Stimulated activated naive CD4-positive, alpha-beta T cell treated with Interleukin-2 at 50 U/mL for 16 hours (primary cell): ENCODE measurements at places on chromosomes 2 and 18.
A peak's percentile ranks its signal among the peaks of the same experiment; 100 is the strongest.

DNA sequence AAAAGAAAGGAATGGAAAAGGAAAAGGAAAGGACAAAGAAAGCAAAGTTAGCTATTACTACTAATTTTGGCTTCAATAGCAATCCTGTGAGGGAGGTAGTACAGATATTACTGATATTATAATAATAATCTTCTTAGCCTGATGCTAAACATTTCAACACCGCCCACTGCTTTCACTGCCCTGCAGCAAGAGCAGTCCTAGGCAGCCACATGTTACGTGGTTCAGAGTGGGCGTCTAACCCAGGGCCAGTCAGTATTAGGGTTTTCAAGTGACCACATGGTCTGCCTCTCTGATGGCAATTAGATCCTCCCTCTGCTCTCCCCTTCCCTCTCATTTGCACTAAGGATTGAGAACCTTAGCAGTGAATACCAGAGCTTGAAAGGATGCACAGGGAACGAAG, 83.7 kb upstream of the ZNF397 start:
- no peak for DNase-seq

GRCh38 chr2:38277245-38278116, 99.6 kb downstream of the ATL2 start:
- DNase-seq, result no peak

GRCh38 chr2:54665436-54665856, 58.0 kb upstream of the EML6 start:
- peak; percentile 5 for DNase-seq

GRCh38 chr18:78407466-78407844, 572.2 kb upstream of the SALL3 start:
- no peak for DNase-seq

- DNase-seq, result no peak
These were observed 272.8 kb downstream of the ERBB4 start for GRCh38 chr2:212265777-212266176.

- DNase-seq, result no peak
These were observed 15.0 kb downstream of the GPR55 start for GRCh38 chr2:230909841-230910545.

GRCh38 chr2:201363857-201364560, 6.9 kb upstream of the FLACC1 start:
- no peak for DNase-seq

- no peak for DNase-seq
These were observed 54.5 kb downstream of the HS1BP3 start for GRCh38 chr2:20596193-20596972.

DNA sequence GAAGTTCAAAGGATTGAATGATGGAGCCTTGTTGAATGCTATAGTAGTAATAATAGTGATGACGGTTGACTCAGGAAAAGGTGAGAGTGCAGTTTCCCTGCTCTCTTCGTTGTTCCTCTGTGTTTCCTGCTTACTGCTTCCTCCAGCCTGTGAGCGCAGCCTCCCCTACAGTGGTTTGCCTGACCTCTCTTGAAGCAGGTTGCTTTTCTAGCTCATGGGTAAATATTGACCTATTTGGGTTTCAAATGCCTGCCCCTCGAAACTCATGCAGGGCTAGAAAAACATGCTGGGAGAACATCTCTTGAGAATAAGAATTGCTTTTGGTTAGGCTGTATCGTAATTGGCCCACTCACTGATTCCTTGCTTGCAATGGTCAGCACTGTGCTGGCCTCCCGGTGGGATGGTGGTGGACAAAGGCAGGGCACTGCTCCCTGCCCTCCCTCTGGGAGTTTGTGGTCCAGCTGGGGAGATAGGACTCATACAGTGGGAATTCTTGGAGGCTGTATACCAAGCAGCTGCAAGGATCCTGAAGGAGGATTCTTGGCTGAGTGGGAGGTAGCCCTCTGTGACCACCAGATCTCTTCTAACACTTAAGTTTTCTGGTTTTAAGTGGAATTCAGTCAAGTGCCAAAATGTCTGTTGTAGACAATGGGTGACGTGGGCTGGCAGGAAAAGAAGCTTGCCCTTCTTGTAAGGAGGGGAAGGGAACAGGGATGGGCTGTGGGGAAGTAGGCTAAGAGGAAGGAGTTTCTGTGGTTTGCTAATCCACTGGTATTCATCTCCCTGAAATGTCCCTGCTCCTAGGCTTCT, 5.4 kb upstream of the RNF181 start:
- no peak for DNase-seq

DNA sequence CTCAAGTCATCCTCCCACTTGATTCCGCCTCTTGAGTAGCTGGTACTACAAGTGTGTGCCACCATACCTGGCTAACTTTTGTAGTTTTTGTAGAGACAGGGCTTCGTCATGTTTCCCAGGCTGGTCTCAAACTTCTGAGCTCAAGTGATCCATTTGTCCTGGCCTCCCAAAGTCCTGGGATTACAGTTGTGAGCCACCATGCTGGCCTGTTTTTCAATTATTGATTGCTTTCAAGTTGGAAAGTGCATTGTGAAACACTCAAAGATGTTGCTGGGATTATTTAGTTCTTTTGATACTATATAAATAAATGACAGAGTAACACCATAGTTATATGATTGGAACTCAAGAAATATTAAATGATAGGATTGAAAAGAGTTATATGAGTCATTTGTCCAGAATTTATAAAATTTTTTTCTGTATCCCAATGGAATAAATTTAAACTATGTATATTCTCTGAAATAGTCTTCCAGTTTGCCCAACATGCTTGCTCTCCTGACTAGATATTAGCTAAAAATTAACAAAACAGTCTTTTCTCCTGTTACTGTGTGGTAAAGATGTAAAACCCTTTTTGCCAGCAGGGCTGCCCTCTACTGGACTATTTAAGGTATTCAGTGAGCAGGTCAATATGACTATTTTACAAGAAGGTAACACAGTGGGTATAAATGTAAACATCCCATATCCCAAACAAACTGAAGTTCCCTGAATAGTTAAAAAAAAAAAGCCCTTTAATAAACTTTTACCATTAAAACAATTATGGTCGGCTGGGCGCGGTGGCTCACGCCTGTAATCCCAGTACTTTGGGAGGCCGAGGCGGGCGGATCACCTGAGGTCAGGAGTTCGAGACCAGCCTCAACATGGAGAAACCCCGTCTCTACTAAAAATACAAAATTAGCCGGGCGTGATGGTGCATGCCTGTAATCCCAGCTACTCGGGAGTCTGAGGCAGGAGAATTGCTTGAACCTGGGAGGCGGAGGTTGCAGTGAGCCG, 42.7 kb downstream of the ACSL3 start:
- no peak for DNase-seq

DNA sequence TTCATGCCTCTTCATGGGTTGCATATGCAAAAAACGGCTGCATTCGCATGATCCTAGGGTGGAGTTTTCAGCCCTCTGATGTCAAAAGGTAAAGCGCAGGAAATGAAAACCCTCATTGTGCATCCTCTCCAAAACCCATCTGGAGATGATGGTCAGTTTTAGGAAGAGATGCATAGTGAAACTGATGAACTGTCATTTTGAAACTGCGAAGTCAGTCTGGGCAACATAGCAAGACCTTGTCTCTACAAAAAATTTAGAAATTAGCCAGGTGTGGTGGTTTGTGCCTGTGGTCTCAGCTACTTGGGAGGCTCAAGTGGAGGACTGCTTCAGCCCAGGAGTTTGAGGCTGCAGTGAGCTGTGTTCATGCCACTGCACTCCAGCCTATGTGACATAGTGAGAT, 2.5 kb upstream of the TTLL4 start:
- DNase-seq, result no peak

DNA sequence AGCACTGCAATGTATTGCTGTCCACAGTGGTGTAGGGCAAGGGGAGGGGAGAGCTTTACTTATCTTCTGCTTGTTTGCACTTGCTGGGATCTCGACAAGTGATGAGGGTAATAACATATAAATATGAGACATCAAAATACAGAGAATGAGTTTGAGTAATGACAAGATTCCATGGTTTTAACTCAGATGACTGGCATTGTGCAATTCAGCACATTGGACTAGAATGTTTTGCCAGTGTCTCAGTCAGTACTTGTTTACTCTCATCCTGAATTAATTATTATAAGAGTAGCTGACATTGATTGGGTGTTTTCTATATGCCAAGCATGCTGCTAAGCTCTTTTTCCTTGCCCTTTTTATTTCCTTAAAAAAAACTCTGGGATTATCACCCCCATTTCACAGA, 306.7 kb upstream of the MMADHC start:
- DNase-seq, result no peak

DNA sequence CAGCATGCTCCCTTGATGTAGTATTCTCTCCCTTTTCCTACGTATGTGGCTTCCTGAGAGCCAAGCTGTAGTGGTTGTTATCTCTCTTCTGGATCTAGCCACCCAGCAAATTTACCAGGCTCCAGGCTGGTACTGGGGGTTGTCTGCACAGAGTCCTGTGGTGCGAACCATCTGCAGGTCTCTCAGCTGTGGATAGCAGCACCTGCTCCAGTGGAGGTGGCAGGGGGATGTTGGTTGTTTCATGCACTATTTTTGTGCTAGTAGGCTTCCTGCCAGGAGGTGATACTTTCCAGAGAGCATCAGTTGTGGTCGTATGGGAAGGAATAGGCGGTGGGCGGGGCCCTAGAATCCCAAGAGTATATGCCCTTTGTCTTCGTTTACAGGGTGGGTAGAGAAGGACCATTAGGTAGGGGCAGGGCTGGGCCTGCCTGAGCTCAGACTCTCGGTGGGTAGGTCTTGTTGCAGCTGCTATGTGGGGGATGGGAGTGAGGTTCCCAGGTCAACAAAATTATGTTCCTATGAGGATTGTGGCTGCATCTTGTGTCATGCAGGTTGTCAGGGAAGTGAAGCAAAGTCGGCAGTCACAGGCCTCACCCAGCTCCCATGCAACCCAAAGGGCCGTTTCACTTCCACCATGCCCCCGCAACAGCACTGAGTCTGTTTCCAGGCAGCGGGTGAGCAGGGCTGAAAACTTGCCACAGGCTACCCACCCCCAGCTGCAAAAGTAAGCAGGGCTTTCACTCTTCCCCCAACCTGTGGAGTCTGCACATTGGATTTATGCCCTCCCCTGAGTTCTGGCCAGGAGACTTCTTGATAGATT, 1139.5 kb downstream of the BCL11A start:
- DNase-seq, result no peak

DNA sequence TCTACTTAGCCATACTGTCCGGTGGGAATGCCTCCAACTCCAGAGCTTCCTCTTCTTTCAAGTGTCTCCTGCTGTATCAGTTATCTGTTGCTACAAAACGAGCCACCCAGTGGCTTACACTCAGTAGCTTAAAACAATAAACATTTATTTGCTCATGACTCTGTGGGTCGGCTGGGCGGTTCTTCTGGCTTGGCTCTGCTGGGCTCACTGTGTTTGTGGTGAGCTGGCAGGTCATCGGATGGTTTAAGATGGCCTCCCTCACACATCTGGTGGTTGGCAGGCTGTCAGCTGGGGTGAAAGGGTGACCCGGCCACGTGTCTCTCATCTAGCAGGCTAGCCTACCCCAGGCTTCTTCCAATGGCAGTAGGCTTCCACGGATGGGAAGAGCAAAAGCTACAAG, 122.4 kb upstream of the SLC1A4 start:
- no peak for DNase-seq

DNA sequence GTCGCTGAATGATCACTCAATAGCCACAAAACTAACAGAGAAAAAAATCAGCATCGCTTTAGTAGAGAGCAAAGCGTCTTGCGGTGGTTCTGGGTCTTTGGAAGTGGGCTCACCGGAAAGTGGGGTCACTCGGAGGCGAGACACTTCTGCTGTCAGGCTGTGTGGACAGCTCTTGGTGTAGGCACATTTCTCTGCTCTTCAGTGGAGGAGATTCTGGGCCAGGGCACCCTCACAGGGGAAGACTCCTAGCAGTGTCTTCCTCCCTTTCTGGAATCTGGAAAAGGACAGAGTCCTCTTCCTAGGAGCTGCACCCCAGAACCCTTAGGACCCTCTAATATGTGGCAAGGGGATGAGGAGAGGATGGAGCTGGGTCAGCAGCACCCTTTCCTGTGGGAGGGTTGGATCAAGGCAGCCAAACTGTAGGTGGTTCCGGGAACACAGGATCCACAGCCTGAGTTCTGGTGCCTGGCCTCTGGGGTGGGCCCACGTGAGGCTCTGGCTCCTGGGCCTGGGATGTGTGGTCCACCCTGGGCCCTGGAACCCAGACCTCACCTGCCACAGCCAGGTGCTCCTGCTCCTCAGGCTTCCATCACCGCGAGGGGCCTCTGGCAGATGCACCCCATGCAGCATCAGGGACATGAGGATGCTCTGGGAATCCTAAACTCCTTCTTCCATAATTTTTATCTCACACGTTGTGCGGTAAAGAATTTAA, 25.1 kb downstream of the GPR35 start:
- no peak for DNase-seq

- no peak for DNase-seq
These were observed 90.4 kb downstream of the MTCL1 start for GRCh38 chr18:8795586-8796325.

DNA sequence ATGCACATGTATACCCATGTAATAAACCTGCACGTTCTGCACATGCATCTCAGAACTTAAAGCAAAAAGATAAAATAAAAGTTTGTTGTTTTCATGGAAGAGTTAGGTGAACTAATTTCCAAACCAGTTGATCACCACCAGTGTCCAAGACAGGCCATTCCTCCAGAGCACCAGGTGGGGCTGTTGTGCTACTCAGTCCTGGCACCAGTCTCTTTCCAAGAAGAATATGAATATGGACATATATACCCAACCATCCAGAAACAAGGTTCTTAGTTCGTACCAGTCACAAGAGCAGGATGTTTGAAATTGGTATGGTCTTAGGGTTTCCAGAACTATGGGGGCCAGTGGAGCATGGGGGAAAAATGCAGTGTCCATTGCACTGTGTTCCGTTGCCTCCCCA, 17.2 kb upstream of the TNP1 start:
- DNase-seq, result no peak

- DNase-seq, result no peak
These were observed 79.0 kb upstream of the TRIB2 start for GRCh38 chr2:12637754-12638153.

GRCh38 chr18:23232331-23232730, 97.0 kb downstream of the CABLES1 start:
- no peak for DNase-seq

DNA sequence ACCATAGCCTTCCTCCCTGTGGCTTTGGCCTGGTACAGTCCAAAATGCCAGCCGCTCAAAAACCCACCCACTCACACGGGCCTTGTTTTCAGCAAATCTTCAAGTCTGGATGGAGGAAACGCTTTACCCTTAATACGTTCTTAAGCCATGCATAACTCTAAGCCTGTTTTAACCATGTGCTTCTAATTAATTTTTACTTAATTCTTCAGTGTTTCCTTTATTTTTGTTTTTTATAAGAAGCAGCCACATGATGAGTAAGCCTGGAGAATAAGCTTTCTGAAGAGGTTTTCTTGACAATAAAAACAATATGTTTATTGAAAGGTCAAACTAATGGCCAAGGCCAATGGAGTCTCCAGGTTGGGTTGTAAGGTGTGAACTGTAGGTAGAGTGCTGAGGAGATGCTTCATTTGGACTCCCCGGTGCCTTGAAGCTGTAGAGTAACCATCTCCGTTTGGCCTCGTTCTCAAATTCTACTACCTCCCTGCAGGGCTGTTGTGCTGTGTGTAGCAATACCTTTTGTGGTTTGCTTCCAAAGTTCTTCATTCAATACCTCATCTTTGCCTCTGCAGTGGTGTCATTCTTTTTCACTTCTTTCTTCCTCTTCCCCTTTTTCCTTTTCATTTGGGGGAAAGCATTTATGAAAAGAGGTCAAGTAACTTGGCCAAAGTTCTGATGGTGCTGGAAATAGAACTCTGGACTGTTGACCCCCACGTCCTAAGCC, 113.7 kb downstream of the PRKCE start:
- DNase-seq, result no peak
